ENCODE measurements at places on chromosomes 4 and X. TPM values are rescaled to one million over a fixed set of nuclear protein-coding genes. Genes with fewer than 3 reads are reported as not detected.

IDUA gene
- total RNA-seq = 11.5 TPM

SOX3 gene
- not detected for total RNA-seq

FGFBP2 gene
- 2.1 TPM for total RNA-seq

UCP1 gene
- total RNA-seq = not detected

CXCL10 gene
- total RNA-seq = 0.59 TPM

MAMLD1 gene
- total RNA-seq = 6.5 TPM

SORBS2 gene
- not detected for total RNA-seq

GAGE2A gene
- not detected for total RNA-seq

IL2 gene
- 163 TPM for total RNA-seq

PNMA6A gene
- total RNA-seq = 1.2 TPM

PDLIM3 gene
- not detected for total RNA-seq

NAAA gene
- 44.2 TPM for total RNA-seq
